NCI-H446 treated with DMSO at 0.1 percent for 48 hours (cell line): ENCODE measurements at places on chromosomes 12 and 14.

DNA sequence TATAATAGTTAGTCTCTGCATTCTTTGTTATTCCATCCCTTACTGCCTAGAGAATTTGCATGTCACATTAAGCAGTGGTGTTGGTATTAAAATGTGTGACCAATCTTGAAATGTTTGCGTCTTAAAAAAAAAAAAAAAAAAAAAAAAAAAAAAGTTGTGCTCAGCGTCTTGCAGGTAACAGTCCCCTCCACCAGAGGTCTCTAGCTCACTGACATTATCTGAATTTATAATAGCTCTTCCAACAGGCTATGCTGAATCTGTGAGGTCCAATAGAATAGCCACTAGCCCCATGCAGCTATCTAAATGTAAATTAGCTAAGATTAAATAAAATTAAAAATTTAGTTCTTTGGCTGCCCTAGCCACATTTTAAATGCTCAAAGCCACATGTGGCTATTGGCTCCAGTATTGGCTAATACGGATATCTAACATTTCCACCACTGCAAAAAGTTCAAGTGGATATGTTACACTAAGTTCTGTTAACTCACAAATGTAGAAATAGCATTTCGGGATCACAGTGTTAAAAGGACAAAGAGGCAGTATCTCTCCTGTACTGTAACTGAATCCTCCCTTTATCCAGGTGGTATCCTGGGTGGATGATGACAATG is 28.7 kb downstream of the NKX2-8 start:
- peak; percentile 62 for DNase-seq

DNA sequence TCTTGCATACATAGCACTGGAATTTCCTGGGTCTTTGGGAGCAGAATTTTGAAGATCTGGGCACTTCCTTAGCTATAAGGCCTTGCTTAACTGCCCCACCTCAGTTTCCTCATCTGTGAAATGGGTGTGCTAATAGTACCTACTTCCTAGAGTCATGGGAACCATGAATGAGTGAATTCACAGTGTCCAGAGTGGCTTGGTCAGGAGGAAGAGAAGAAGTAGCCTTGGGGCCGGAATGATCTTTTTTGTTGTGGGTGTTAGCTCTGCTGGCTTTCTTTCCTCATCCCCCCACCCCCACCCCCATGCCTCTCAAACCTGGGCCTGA is 2.4 kb downstream of the SH2B3 start:
- DNase-seq: no peak

DNA sequence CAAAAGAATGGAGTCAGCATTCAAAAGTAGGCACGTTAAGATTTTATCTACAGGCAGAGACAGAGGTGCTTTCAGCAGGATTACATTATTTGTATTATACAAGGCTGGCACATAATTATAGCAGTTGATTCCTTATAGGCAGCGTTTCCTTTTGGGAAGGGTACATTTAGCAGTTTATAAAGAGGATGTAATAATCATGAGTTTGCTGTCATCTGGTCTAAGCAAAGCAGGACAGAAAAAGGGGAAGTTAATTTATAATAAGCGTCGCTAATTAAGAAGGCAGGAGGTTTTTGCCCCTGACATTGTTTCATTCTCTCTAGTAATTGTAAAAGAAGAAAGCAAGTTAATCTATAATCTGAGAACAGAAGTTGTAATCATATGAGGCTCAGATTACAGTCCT is 259.9 kb upstream of the MDGA2 start:
- no peak for DNase-seq

DNA sequence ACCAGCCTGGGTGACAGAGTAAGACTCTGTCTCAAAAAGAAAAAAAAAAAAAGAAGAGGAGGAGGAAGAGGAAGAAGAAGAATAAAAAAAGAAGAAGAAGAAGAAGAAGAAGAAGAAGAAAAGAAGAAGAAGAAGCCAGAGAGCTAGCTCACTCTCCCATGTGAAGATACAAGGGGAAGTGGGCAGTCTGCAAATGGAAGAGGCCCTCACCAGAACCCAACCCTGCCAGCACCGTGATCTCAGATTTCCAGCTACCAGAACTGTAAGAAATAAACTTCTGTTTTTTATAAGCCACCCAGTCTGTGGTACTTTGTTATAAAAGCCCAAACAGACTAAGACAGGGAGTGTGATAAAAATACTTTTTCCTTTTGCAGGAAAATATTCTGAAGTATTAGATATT is 130.7 kb downstream of the ETNK1 start:
- DNase-seq: no peak

DNA sequence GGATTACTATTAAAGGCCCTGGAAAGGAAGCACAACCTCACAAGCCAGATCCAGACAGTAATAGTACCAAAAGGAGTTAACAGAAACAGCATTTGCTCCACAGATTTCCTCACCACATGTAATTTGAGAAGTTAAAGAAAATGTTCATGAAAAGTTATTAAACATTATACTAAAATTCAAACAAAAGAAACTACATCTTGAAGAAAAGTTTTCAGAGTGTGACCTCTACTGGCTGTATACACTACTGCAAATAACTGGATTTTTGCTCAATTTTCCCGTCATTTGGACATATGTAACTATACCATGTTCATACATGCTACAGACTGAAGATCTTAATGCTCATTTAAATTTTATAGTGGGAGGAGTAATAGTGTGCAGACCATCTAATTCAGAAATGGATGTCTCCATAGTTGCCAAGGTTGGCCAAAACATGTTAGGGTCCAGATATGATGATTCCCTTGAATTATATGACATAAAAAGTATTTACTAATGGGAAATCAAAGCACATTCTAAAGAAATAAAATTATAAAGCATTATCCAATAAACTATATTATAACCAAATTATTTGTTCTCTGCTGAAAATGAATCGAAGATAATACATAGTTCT is 5.6 kb downstream of the KRR1 start:
- no peak for DNase-seq

DNA sequence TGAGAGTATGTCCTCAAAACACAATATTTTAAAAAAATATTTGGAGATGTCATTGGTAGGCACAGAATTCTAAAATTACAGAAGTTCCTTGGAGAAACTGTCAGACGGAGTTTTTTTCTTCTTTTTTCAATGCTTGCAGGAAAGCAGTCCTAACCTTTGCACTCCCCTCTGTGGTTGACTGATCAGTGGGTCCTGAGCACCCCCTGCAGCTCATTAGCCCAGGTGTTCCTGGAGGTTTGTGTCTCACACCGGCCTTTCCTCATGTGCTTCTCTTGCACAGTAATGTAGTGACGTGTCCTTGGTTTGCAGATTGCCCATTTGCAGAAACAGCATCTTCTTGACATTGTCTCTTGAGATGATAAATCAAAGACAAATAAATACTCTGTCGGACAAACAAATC is 513.0 kb downstream of the TMEM121 start:
- DNase-seq: no peak

GRCh38 chr12:104578453-104578852 is 121.7 kb downstream of the CHST11 start:
- no peak for DNase-seq

DNA sequence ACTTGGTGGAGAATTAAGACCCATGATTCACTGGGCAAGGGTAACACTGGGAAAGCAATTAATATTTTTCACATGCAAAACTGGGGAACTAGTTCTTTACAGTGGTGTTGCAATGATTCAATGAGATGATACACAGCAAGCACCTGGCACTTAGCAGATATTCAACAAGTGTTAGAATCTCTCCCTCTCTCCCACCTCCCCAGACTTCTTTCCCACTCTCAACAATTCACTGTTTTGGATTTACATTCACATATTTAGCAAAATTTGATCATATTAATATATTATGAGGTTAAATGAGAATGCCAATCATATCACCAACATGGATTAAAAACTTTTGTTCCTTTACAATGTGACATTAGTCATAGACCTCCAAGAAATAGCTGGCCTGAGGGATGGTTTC is 223.1 kb upstream of the GRIP1 start:
- DNase-seq: no peak

DNA sequence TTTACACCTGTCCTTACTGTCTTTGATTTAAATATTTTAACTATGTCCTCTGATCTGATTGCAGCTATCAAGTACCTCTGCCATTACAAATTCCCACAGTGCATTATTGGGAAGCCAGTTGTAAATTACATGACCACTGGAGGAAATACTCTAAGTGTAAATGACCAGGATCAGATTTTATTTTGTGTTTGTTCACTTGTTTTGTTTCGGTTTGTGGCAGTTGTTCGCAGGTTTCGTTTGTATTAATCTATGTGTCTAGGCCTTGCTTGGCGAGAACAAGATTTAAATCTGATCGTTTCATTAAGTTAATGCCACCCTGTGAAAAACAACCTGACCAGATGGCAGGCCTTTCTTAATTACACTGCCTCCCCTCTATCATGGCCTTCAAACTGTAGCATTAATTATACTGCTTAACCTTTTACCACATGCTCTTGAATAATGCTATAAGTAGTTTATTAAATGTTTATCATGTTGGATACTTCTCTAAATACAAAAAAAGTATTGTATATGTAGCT is 990.1 kb downstream of the TMTC2 start:
- peak; percentile 20 for DNase-seq

DNA sequence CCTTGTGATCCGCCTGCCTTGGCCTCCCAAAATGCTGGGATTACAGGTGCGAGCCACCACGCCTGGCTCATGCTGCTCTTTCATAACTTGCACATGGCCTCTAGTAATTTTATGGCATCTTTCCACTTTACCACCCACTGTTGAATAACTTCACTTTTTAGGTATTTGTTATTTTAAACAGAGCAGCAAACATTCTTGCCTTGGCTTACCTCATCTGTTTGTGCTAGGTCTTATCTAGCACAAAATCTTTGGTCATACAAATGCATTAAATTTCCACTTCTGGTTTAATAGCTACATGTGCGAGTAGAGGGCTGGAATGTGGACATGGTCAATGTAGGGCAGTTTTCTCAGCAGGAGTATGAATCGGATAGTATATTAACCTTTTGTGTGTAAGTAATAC is 38.8 kb upstream of the ATF7IP start:
- DNase-seq: no peak

DNA sequence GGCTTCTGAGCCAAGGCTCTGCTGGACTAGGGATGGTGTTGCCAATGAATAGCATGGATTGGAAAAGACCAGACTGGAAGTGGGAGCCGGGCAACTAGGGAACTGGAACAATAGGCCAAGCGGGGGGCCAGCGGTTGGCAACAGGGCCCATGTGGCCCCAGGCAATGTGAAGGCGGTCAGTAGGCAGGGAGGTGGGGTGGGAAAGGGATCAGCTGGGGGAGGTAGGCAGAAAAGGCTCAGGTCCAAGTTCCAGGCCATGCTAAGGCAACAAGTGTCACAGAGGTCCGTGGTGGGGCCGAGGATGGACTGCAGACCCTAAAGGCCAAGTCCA is 14.9 kb upstream of the MLXIP start:
- no peak for DNase-seq

DNA sequence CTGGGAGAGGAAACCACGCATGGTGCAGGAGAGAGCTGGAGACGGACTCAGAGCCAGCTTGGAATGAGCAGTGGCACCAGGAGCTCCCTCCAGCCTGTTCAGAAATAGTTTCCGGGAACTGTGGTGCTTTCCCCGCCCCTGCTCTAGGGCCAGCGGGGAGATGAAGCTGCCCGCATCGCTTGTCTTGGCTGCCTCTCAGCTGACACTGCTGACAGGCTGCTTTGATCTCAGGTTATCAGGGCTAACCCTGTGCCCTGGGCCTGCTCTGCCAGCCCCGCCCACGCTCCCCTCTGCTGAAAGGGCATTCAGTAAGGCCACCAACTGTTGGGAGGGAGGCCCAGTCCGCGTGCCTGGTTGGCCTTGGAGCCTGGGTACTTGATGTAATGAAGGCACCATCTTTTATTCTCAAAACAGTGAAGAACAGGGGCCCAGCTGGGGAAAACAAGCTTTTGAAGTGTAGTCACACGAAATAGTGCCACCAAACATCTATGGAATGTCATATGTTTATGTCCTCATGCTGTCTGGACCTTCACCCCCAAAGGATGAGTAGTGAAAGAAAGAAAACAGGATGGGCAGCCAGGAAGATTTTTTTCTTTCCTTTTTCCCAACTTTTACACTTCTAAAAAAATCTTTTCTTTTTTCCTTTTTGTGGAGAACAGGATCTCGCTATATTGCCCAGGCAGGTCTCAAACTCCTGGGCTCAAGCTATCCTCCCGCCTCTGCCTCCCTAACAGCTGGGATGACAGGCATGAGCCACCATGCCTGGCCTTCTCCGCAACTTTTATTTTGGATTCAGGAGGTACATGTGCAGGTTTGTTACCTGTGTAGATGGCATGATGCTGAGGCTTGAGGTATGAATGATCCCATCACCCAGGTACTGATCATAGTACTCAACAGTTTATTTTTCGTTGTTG is 115.9 kb upstream of the TBX3 start:
- DNase-seq: no peak

GRCh38 chr12:111312016-111312415 is 56.9 kb downstream of the PHETA1 start:
- DNase-seq: no peak

DNA sequence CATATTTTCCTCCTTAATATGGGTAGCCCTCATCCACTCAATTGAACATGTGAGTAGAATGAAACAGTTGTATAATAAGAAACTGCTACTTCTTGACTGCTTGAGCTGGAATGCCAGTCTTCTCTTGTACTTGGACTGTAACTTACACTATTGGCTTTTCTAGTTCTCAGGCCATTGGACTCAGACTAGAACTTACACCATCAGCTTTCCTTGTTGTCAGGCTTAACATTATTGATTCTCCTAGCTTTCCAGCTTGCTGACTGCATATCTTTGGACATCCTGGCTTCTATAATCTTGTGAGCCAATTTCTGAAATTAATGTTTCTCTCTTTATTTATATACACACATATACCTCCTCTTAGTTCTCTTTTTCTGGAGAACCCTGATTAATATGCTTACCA is 24.8 kb downstream of the CCDC91 start:
- DNase-seq: no peak

GRCh38 chr14:102046337-102047278 is 40.2 kb downstream of the HSP90AA1 start:
- DNase-seq: no peak

GRCh38 chr12:59158066-59158465 is 237.8 kb upstream of the LRIG3 start:
- DNase-seq: no peak

DNA sequence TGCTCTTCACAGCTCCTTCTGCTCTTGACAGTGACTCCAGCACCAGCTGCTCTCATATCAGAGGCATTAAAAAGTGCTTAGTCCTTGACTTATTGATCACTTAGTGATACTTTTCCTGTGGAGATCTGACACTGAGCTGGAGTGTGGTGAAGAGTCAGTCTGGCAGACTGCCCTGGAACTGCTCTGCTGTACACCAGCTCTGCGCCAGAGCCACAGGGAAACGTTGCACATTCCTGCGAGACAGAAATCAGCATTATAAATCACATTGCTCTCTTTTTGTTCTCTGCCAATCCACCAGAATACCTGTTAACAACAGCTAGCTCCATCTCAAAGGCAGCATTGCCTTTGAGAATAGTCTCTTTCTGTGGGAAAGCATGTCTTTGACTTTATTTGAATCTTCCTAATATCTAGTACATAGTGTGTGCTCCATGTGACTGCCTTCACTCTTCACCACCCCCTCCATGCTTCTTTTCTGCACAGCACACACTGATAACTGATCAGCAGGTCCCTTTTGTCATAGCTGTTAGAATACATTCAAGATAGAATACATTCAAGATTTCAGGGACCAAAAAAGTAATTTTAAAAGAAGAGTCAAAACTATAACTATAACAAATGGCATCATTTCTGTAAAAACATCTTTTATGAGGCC is 48.2 kb upstream of the VSX2 start:
- DNase-seq: no peak

GRCh38 chr12:112820796-112821195 is 29.2 kb downstream of the RPH3A start:
- DNase-seq: peak; percentile 75
